ENCODE measurements at places on chromosomes 13 and 19.

- DNase-seq: no peak
Measured at GRCh38 chr13:43694146-43694664, 92.6 kb downstream of the ENOX1 start.

DNA sequence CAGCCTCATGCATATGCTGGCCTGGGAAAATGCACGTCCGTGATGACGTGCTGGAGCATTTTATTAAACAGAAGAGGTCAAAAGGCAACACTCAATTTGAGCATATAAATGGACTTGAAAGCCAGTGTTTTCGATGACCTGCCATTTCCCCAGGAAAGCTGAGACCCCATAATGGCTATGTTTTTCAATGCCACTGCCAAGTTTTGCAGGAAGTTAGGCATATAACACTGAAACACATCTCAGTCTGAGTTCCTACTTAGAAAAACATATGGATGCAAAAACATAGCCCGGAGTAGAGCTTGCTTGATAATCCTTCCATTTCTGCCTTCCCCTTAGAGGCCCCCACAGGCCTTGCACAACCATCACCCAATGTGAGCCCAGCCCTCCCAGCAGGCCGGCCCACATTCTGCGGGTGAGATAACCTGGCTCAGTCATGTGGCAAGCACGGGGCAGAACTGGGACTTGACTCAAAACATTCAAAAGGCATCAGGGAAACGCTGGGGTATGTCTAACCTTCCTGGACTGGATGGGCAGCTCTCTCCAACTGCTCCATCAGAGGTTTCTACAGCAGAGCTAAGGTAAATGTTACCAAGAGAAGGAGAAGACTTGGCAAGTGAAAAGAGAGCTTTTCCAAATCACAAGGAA, 24.9 kb downstream of the EPS15L1 start:
- no peak for DNase-seq

GRCh38 chr19:16736709-16737108, 17.1 kb downstream of the NWD1 start:
- DNase-seq: no peak

GRCh38 chr19:30734669-30735068, 362.5 kb downstream of the ZNF536 start:
- no peak for DNase-seq
